NCI-H1417 (cell line): ENCODE measurements at places on chromosomes 1 and 21.

- DNase-seq: no peak
Measured at GRCh38 chr1:214351551-214352277, 70.8 kb downstream of the SMYD2 start.

- DNase-seq: no peak
Measured at GRCh38 chr1:182181167-182181572, 119.7 kb upstream of the ZNF648 start.

DNA sequence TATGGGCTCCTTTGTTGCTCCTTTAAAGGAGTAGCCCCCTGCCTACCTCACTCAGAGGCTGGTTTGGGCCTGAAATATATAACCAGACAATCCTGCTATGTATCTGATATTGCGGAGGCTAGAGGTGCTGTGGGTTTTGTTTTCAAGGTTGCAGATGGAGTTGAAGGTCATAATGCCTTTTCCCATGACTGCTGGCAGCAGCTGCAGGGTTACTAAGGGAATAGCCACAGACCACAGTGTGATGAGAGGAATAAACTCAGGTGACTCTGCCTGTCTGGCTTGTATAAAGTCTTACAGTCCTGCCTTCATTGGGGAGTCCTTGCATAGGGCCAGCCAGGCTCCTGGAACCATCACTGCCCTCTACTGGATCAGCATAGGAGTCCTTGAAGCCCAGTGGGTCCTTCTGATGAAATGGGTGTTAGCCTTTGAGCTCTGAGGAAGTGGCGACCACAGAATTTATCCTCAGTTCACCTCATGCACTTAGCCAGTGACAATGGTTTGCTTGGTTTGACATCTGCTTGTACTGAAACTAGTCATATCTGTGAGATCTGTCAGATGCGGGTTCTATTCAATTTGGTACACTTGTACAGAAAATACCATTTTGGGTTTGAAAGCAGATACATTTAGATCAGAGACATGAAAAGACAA, 174.4 kb upstream of the HMCN1 start:
- DNase-seq: peak; percentile 1

DNA sequence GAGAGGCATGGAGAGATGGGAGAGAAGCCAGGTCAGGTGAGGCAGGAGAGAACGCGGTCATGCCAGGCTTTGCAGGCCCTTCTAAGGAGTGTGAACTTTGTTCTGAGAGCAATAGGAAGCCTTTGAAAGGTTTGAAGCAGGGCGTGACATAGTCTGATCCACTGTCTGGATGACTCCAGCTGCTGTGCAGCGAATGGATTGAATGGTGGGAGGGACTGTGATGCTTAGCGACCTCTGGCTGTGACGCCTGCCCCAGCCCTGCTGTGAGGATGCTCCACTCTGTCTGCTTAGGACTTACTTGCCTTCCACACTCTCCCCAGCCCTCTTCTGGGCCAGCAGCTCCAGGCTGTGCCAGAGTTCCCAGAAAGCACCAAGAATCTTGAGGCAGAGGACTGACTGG, 41.8 kb upstream of the POU3F1 start:
- peak; percentile 27 for DNase-seq

- no peak for DNase-seq
Measured at GRCh38 chr21:19998453-19998852, 999.8 kb upstream of the NCAM2 start.

- DNase-seq: no peak
Measured at GRCh38 chr1:202516434-202516877, 168.0 kb downstream of the PPP1R12B start.
